ENCODE measurements at places on chromosomes 6 and 20.

DNA sequence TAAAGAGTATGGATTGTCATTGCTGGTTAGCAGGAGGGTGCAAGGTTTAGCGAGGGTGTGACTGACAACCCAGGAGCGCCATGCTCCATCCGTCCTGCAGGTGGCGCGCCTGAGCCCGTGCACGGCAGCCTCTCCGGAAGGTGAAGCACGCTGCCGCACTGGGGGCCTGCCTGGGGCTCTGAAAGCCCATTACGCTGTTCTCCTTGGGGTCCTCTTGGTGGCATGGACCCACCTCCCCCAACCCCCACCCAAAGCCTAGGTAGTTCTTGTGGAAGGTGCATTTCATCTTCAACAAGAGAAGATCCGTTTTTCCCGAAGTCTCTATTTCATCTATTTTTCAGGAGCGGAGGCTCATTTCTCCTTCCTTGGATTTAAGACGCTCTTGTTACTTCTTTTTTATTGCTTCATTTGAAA lies 197.4 kb upstream of the KCNG1 start:
- peak; percentile 36 for DNase-seq

DNA sequence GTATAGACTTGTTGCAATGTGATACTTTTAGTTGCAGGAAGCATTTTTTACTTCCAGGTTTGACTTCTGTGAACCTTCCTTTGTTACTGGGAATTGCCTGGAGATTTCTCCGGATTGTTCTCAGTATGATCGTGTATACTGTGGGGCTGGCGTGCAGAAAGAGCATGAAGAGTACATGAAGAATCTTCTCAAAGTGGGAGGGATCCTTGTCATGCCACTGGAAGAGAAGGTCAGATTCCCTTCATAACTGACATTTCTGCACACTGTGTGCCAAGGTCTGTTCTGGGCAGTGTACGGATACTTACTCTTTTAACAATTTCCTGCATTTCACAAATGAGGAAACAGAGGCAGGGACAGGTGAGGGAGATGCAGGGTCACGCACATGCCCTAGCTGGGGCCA lies 9.7 kb downstream of the PCMTD2 start:
- DNase-seq, result no peak

DNA sequence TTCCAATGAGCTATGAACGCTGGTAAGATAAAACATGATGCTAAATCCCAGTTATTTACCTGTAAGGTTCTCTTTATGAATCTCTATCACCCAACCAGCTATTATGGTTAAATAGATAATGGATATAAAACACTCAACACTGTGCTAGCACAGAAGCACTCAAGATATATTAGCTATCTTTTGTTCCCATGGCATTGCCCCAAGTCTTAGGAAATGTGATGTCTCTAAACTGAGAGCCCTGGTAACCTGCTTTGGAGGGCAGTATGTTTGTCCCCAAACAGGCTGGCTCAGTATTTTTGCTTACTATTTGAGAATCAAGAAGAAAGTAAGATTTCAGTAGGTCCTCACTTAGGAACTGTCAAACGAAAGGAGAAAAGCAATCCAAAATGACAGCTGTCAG lies 90.5 kb downstream of the BTBD9 start:
- DNase-seq, result no peak

DNA sequence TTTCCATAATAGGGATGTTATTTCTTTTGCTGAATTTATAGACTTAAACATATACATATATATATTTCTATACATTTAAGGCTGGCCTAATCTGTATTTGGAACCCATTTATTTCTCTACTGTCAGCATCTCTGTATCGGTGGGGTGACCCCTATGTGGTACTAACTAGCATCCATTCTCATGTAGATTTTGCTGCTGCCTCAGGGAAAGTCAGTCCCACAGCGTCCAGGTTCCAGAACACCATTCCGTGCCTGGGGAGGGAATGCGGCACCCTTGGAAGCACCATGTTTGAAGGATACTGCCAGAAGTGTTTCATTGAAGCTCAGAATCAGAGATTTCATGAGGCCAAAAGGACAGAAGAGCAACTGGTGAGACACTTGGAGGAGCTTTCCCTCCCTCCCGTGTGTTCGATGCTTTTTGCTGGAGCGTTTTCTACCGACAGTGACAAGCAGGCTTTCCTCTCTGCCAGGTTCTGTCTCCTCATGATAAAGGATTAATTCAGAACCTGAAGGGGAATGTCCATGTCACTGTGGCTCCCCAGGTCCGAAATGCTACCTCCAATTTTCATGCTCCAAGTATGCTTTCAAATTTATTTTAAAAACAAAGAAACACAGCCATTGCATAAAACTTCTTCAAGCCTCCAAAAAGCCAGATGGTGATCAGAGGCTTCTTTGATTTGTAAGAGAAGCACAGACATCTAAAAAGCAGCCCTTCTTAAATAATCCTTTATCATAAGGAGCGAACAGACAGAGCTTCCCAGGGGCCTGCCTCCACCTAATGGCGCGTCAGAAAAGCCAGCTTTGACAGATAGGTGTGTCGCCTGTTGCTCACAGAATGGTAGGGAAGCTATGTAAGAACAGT lies 13.1 kb downstream of the TNFAIP3 start:
- DNase-seq, result no peak

DNA sequence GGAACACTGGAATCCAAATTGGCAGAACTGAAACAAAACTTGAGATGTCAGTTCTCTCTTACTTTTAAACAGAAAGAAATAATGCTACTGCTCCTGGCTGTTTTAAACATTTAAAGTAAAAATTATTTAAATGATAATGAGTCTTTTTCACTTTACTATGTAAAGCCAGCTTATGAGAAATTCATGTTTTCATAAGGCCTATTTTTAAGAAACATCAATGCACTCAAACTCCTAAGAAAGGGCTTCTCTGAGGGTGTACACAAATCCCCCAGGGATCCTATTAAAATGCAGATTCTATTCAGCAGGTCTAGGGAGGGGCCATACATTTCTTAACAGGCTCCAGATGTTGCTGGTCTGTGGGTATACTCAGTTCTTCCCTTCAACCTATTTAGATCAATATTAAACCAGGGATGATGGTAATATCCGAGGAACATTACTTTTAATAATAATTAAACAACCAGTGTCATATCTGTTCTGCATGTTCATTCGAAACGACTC lies 2.3 kb downstream of the FERMT1 start:
- DNase-seq, result no peak

GRCh38 chr6:35569011-35569461 lies 56.3 kb upstream of the TULP1 start:
- peak; percentile 28 for DNase-seq

- DNase-seq, result no peak
Measured at GRCh38 chr6:76593668-76594067, 521.2 kb upstream of the IMPG1 start.

GRCh38 chr6:127111526-127111925 lies 6.9 kb upstream of the RSPO3 start:
- no peak for DNase-seq

DNA sequence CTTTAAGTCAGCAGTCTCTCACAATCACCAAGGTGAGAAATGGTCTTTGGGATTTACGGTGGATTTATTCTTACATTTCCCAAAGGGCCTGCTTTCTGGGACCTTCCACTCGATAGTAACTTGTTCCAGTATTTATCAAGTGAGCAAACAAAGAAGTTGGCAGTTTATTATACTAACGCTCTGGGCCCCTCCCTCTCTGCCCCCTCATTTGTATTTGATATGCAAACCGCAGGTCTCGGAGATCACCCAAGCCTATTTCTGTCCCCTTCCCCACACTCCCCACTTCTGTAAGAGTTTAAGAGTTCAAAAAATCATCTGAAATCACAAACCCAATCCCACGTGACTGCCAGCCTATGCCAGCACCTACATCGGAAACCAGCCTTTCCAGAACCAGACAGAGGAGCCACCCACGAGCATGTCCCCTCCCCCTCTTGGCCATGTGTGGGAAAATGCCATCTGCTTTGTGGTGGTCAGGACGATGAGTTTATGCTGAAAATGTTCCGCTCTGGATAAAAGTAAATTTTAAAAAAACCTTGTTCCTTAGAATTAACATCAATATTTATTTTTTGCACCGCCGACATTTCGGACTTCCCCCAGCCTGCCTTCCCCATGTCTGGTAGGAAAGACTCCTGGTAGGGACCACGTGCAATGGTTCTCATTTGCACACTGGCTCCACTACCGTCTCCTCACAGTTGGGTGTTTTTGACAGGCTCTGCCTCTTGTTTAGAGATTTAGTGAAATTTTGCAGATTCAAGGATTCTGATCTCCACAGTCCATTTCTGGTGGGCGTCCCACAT lies 281.0 kb downstream of the TFAP2C start:
- DNase-seq, result no peak
